ENCODE measurements at places on chromosomes 6 and 20. TPM values are rescaled to one million over a fixed set of nuclear protein-coding genes. Genes with fewer than 3 reads are reported as not detected.

The PACSIN1 gene
- not detected for polyA plus RNA-seq

The DSP gene
- polyA plus RNA-seq, result 39.0 TPM

DNA sequence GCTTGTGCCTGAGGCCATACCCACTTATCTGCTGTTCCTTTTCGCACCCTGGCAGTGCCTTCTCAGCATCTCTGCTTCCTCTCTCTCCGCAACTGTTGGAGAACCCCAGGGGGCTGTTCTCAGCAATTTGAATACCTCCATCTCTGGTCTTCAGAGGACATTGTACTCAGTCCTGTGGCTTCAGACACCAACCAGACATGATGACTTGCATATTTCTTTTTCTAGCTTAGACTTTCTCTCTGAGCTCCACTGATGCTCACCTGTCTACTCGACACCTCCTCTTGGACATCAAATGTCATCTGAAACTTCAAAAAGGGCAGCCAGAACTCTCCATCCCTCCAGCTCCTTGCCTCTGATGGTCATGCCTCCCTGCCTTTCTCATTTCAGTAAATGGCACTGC, 18.9 kb upstream of the KCNK16 start:
- DNase-seq, result no peak

GRCh38 chr6:6283746-6284145, 36.7 kb downstream of the F13A1 start:
- no peak for DNase-seq

DNA sequence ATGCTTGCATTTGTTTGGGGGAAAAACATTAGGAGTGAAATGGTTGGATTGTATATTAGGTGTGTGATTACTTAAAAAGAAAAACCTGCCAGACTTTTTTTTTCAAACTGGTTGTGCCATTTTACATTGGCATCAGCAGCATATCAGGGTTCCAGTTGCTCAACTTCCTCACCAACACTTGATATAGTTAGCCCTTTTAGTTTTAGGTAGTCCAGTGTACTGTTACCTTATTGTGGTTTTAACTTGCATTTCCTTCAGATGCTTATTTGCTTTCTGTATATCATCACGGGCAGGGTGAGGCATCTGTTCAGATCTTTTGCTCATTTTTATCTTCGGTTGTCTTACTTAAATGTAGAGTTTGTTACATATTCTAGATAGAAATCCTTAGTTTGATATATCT, 5.2 kb downstream of the XRN2 start:
- no peak for DNase-seq

The SUMO4 gene
- not detected for polyA plus RNA-seq

DNA sequence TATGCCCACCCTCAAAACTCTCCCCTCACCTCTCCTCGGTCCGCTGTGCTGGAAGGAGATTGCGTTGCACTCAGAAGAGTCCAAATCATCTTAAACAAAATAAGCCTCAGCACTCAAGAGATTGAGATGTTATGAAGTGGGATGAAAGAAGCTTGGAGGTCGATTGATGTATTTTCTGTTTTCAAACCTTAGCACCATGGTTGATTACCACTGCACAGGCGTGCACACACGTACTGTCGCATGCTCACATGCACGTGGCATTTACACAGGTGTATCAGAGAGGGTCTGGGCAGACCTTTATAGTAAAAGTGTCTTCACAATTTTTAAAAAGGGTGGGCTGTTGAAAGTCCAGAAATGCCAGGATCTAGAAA, 612 bp upstream of the AGPAT4 start:
- no peak for DNase-seq

DNA sequence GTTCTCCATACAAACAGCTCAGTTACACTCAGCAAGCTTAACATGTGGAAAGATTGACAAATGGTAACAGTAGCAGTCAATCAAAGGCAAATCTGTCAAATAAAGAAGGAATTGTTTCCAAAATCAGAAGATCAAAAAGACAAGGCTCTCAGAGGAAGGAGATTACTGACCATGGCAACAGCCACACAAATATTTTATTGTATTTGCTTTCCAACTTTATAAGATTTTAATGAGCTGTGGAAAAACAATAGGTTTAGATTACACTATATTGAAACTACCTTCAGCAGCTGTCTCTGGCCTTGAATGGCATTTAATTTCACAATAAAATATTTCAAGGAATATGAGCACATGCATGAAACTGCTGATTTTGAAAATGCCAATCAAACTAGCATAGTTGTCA, 1143.9 kb upstream of the GJE1 start:
- DNase-seq, result no peak

DNA sequence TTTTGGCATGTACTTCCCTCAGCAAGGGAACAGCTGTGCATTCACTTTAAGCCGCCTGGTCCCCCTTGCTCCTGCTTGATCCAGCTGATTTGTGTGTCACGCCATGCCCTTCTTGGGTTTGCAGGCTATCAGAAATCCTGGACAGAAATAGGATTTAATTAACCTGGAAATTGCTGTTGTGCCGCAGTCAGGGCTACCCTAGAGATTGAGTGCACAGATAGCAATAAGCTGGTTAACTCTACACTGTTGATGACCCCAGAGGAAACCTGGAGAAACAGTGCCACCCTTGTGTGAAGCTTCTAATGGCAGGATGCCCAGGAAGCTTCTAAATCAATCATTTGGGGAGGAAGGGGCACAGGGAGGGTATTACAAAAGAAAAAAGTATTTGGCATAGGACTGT, 199.0 kb downstream of the JARID2 start:
- no peak for DNase-seq

DNA sequence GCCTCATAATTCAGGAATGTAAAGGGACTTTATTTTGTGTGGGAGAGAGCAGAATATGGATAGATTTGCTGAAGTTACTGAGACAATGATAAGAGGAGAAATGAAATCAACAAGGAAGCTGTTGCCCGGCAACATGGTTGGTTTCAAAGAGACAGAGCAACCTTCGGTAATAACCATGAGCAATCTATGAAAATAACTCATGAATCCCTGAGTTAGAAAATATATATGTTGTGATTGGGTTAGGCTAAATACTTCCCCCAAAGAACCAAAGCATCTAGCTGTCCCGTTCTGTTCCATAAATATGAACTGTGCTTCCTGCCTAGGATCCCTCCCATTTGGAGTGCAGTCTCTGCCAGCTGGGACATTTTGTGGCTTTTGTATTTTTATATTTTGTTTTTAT, 23.1 kb downstream of the SERPINB1 start:
- no peak for DNase-seq

GRCh38 chr20:46277602-46278001, 30.7 kb downstream of the CDH22 start:
- no peak for DNase-seq

GRCh38 chr20:60138256-60139220, 180.3 kb downstream of the CDH26 start:
- DNase-seq, result no peak

GRCh38 chr6:169785566-169785965, 34.1 kb downstream of the ERMARD start:
- no peak for DNase-seq

DNA sequence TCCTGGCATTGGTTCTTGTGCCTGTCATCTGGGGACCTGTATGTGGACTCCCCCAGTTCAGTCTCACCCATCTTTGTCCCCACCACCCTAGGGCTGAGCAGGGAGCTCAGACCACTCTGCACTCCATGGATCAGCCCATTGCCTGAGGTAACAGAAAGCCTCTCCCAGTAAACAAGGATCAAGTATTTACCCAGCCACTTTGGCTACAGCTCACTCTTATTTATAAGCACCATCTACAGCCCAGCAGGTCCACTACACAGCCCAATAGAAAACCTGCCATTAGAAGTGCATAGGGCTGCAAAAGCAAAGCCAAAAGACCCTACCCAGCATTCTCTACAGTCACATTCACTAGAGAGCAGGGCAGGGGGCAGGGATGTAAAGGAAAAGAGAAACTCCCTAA, 335.0 kb upstream of the SYNCRIP start:
- no peak for DNase-seq

The MUC22 gene
- not detected for polyA plus RNA-seq

DNA sequence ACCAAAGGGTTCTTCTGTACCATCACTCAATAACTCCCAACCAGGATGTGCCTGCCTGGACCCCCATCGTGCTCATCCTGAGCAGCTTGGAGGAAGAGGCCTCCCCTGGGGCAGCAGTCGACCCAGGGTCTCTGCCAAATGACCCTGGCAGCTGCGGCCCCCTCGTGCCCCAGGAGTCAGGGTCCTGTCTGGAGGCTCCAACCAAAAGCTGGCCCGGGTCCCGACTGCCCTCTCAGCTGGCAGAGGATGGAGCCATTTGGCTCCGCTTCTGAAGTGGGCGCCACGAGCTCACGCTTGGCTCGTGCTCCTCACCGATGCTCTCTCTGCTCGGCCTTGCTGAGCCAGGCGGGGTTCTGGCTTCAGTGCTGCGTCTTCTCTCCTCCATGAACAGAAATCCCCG, 56.8 kb downstream of the TFAP2C start:
- DNase-seq, result no peak

The ADGRG6 gene
- polyA plus RNA-seq, result 5.5 TPM

DNA sequence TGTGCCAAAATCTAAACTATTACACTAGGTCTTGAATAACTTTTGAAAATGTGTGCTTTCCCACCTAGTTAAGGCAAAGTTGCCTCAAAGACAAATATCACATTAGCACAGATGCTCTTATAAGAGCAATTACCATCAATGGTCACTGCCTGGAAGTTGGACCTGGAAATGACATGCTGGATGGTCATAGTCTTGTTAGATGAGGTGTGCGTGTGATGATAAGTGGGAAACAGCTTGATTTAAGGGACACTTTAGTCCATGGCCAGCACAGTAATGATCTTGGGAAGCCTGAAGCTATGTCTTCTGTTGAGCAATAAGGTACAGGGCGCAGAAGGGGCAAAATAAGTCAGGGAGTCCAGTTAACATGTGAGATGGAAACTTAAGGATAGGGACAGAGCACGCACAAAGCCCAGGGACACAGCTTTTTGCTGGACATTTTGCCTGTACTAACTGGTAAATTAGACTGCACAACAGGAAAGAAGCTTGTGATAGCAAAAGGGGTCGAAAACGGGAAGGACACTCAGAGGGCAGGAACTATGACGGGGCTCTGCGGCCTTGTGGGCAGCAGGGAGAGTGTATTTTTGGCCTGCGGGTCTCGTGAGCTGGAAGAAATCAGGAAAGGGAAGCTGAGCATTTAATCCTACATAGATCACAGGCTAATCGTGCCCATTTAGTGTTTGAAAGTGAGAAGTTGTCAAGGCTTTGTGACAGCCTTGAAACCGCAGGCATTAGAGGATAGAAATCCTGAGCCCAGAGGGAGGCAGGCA, 66.7 kb upstream of the BMP2 start:
- DNase-seq, result peak; percentile 69

The COL11A2 gene
- 0.60 TPM for polyA plus RNA-seq

The UBD gene
- polyA plus RNA-seq, result 15.3 TPM

DNA sequence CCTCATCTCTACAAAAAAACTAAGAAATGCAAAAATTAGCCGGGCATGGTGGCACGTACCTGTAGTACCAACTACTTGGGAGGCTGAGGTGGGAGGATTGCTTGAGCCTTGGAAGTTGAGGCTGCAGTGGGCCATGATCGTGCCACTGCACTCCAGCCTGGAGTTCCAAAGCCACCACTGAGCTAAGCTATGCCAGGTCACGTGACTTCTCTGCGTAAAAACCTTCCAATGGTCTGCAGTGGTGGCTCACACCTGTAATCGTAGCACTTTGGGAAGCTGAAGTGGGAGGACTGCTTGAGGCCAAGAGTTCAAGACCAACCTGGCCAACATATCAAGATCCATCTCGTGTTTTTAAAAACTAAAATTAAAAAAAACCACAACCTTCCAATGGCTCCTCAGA, 1.7 kb downstream of the SF3B5 start:
- no peak for DNase-seq

DNA sequence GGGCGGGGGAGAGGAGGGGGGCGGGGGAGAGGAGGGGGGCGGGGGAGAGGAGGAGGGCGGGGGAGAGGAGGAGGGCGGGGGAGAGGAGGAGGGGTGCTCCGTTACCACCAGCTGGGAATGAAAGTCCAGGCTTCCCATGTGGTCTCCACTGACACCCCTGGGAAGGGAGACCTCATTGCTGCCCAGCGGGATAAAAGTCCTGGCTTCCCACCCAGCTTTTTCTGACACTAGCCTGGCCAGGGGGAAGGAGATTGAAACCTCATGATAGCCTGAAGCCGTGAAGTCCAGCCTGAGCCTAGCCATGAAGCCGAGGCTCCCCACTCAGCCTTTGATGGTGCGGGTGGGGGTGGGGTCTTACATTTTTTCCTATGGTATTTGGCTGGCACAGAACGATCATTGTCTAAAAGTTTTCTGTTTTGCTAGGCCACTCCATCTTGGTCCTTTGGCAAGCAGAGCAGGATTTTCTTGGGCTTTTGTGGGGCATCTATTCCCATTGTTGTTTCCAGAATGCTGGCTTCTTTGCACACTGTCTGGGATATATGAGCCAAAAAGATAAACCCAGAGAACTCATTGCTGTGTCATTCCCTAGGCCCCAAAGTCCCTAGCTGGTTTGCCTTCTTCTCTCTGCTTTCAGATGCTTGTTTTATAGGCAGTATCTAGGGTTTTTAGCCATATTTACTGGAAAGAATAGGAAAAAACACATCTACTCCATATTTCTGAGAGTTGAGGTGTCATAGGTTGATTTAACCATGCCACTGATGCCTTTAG, 67.9 kb upstream of the RNF24 start:
- peak; percentile 79 for DNase-seq

The EDN1 gene
- 3.9 TPM for polyA plus RNA-seq

The RIPPLY2 gene
- polyA plus RNA-seq, result not detected

DNA sequence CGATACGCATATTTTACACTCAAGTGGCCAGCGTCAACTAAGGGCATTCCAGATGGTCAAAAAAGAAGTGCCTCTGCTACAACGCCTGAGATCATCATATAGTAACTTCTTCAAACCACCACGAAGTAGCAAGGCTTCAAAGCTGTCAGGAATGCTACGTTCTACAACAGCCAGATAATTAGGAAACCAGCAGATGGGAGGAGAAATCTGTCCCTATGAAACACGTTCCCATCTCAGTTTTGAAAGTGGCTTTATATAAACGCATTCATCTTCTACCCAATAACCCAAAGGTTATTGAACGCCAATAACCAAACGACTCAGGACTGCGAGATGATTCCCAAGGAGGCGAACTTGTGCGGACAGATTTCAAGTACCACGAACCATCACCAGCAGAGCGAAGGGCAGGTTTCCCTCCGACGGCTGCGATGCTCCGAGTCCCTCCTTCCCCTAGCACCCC, 1.2 kb downstream of the ABHD12 start:
- no peak for DNase-seq

DNA sequence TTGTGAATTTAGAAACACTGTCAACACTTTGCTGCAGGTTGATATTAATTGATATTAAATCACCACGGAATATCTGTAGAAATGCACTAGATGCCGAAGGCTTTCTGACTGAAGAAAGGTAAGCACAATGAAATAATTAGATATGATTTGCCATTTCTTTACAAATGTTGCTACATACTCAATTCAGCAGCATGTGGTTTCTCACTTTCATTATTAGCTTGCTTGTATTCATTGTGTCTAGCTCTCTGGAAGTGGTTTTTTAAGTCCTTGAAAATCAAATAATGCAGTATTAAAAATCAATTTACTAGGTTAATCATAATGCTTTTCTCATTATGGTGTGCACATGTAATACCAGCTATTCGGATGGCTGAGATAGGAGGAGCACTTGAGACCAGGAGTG, 231.3 kb upstream of the MARCKS start:
- DNase-seq, result no peak

GRCh38 chr20:52975029-52975732, 3.0 kb downstream of the TSHZ2 start:
- DNase-seq, result no peak
